ELR (cell line): ENCODE measurements at places on chromosomes 5 and 9.

DNA sequence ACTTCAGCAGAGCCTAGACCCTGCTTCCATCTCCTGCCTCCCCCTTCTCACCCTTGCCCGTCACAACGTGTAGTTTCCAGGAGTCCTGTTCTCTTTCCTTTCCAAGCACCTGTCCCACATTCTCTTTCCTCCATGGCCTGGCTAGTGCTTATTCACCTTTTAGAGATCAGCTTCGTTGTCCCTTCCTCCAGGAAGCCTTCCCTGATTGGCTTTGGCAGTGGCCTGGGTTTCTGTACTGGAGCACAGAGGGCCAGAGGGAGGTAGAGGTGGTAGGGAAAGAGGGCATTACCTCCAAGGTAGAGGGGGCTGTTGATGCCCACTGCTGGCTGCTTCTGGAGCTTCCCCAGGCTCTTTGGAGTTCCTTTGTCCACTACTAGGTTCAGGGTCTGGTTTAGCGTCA lies 93.7 kb upstream of the PANK3 start:
- no peak for DNase-seq

GRCh38 chr9:4095484-4095883 lies 204.4 kb downstream of the GLIS3 start:
- no peak for DNase-seq

GRCh38 chr9:125807079-125807478 lies 59.9 kb downstream of the PBX3 start:
- peak; percentile 39 for DNase-seq

DNA sequence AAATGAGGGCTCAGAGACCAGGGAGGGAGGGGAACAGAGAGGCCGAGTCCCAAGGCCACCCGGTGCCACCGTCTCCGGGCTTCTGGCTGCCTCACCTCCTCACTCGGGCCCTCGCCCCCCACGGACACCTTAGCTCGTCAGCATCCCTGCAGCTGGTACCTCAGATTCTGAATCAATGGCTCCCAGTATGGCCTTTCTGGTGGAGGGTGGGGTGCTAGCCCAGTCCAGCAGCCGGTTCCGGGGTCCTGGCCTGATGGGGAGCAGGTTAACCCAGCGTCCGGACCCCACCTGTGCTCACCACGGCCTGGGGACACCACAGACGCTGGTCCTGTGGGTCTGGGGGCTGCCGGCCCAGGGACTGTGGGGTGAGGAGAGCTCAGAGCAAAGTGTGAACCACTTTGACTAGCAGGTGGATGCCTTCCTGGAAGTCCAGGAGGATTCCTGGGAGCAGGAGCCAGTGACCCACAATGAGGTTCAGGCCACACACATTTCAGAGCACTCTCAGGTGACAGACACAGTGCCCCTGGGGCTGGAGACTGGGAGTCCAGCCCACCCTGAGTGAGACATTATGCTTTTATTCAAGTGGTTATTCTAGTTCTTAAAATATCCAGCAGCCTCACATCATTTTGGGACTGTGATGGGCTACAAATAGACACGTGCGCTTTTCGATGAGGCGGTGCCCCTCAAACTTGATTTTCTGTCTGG lies 53.3 kb downstream of the AHRR start:
- no peak for DNase-seq

DNA sequence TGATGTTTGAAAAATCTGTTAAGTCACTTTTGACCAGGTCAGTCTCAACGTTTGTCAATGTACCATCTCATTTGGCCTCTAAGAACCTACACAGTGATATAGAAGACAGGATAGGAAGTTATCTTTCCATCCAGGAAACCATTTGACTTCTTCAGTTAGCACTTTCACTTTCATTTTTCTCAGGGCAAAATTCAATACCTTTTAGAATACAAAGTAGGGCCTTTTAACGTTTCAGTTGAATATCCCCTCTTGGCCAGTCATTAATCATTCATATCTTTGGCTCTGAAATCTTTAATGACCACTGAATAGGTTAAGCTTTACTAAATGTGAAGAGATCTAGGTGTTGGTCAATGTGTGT lies 101.1 kb upstream of the GNAQ start:
- DNase-seq: peak; percentile 27

GRCh38 chr5:79850316-79850822 lies 140.7 kb downstream of the MTX3 start:
- no peak for DNase-seq

DNA sequence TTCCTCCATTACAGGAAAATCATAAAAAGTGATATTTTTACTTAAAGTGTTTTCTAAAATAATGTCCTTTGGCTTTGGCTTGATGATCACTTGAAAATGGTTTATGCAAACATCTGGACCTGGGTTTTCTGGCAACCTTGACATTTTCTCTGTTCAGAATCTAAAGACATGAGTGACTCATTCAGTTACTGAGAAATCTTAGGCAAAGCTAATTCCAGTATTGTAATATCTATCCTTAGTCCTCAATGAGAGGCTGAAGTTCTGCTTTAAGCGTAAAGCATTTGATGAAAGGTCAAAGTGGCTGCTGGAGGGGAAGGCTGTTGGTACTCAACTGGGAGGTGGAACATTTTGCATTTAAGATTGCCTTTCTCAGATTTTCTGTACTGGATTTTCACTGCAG lies 2.3 kb downstream of the MAN2A1 start:
- peak; percentile 67 for DNase-seq
